Heart right ventricle (tissue), 16 donors: ENCODE measurements at places on chromosomes 7 and 10. TPM values are rescaled to one million over a fixed set of nuclear protein-coding genes. Genes with fewer than 3 reads are reported as not detected.

FGL2 gene
- 9.1 TPM for total RNA-seq

- no peak for DNase-seq
Measured at GRCh38 chr10:101319241-101319915, 34.6 kb upstream of the BTRC start.

GTF2I gene
- 109 TPM for total RNA-seq

- DNase-seq = no peak
Measured at GRCh38 chr7:151307536-151307935, 34.1 kb upstream of the NUB1 start.

GRCh38 chr10:297567-297966, 162.3 kb downstream of the ZMYND11 start:
- no peak for DNase-seq

C1QL3 gene
- not detected for total RNA-seq

DNA sequence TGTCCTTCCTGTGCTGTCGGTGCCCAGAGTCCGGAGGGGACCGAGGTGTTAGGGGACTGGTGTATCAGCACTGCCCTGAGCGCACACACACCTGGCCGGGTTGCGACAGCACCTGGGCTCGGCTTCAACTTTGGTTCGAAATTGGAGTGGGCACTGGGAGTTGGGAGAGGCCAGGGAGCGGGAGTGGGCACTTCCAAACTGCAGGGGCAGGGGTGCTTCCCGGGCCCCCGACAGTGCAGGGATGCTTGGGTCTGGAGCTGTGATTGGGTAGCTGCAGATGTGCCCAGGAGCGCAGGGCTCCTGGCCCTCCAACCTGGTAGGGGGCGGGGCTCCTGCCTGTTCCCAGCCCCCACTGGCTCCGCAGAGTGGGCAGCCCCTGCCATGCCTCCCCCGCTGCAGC, 7.7 kb downstream of the BBS9 start:
- no peak for DNase-seq

DNA sequence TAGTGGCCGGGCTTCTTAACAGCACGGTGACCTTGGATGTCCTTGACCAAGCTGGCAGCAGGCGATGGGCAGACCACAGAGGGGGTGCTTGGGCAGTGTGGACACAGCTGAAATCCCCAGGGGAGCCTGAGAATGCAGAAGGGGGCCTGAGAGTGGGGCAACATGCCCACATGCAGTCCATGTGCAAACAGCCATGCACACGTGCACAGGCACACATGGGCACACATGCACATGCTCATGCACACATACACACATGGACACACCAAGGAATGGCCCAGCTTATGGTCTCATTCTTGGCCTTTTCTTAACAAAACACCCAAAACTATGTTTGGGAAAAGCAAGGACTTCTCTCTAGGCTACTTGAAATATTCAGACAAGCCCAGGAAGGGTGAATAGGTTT, 483.9 kb upstream of the MKI67 start:
- DNase-seq = no peak

- DNase-seq = peak; percentile 16
Measured at GRCh38 chr7:49346195-49346899, 422.0 kb downstream of the CDC14C start.

ASB10 gene
- total RNA-seq = 17.5 TPM

- DNase-seq = no peak
Measured at GRCh38 chr7:11533229-11533820, 298.7 kb downstream of the THSD7A start.

DNA sequence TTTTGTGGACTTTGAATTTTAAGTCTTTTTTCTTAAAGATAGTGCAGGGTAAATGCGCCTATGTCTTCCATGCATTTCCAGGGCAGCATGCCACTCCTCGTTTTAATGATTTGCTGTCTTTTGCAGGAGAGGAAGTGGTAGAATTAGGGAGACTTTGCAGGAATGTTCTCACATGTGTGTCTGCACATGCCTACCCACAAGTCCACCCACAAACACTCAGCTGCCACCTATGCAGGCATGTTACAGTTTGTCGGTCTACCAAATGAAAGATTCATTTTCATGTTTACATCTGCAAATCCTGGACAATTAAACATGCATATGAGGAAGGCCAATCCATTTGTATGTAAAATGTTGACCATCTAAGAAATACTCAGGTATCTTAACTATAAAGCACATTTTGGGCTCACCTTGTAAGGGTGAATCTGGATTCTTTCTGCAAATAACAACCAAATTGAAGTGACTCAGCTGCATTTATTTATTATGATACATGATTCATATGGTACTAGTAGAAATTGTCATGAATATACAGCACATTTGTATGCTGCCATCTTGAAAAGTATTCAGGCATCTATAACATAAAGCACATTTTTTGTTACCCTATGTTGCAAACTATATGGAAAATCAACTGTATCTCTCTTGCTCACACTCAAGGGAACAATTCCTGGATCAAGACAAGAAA, 4.7 kb upstream of the TEX36 start:
- DNase-seq = no peak

GRCh38 chr7:118184565-118184940, 589 bp downstream of the LSM8 start:
- no peak for DNase-seq

- DNase-seq = no peak
Measured at GRCh38 chr10:51852297-51852696, 152.9 kb upstream of the CSTF2T start.

DNA sequence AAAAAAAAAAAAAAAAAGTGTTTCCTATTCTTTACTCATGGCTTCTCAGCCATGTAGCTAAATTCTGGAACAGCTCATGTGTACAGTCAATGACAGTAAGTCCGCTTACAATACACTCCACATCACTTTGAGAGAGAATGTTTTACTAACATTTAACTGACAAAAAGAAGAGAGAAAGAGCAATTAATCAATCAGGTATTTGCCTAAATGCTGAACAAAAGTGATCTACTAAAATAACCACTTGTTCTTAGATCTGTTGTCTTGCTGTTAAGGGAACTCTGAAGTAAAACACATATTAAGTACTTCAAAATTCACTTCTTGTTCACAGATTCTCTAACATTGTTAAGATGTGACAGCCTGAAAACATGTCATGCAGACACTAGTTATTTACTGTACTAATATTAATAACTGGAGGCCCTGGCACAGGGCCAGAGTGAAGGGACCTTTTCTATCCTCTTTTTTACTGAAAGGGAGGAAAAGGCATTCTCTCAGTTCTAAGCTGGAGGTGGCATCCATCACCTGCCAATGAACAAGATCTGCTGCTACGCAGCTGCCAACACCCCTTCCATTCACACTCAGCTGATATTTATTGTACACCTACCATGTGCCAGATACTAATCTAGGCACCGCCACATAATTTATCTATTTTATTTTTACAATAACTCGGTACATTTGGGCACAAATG, 72.6 kb downstream of the AHR start:
- no peak for DNase-seq

- DNase-seq = no peak
Measured at GRCh38 chr10:77537071-77537470, 100.5 kb downstream of the KCNMA1 start.

DNA sequence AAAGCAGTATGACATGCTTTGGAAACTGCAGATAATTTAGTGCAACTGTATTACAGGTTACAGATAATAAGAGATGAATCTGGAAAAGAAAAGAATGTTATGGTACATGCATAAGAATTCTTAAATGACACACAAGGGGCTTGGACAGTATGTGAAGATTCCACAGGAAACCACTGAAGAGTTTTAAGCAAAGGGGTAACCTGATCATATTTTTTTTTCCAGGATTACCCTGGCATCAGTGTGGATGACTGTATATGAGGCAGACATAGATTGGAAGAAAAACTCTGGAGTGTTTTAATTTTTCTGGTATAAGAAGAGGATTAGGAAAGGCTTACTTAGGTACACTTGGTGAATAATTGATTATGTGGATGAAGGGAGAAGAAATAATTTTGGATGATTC, 8.1 kb downstream of the TFPI2 start:
- no peak for DNase-seq

GRCh38 chr10:74035303-74035702, 37.4 kb downstream of the VCL start:
- no peak for DNase-seq

DNA sequence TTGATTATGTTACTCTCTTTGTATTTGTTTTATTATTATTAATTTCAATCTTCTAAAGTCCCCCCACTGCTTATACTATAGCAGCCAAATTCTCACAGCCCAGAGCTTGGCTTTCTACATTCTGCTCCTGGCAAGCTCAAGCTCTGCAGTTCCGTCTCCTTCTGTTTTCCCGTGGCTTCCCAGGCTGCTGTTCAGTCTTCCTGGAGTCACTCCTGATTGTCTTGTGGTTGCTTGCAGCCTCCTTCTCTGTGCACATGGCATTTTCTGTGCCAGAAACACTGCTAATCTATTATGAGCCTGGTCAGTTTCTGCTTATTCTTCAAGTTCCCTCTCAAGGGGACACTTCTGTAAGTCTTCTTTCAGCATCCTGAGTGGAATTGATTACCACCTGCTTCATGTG, 533.7 kb upstream of the IGFBP3 start:
- no peak for DNase-seq

OR2A14 gene
- total RNA-seq = not detected

BTAF1 gene
- 14.0 TPM for total RNA-seq

GRCh38 chr7:157500171-157500960, 163.6 kb downstream of the DNAJB6 start:
- no peak for DNase-seq

DNA sequence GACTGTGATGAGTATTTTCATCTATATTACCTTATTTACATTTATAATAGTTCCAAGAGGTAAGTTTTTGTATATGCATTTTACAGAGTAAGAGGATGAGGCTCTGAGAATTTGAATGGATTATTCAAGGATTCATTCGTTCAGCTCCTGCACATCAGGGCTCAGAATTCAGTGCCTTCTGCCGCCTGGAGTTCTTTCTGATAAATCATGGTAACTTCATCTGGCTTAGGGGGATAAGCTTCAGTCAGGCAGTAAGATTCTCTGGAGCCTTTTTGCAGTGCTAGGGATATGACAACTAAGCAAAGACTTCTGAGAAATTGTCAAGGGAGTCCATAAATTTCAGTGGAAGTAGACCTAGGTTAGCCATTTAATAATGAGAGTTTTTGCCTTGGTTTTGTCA, 668.6 kb downstream of the NRG3 start:
- DNase-seq = no peak

- DNase-seq = no peak
Measured at GRCh38 chr10:125154529-125154928, 5.8 kb downstream of the CTBP2 start.

NRCAM gene
- 0.48 TPM for total RNA-seq

GRCh38 chr10:59508296-59508695, 145.9 kb upstream of the FAM13C start:
- DNase-seq = no peak

DNA sequence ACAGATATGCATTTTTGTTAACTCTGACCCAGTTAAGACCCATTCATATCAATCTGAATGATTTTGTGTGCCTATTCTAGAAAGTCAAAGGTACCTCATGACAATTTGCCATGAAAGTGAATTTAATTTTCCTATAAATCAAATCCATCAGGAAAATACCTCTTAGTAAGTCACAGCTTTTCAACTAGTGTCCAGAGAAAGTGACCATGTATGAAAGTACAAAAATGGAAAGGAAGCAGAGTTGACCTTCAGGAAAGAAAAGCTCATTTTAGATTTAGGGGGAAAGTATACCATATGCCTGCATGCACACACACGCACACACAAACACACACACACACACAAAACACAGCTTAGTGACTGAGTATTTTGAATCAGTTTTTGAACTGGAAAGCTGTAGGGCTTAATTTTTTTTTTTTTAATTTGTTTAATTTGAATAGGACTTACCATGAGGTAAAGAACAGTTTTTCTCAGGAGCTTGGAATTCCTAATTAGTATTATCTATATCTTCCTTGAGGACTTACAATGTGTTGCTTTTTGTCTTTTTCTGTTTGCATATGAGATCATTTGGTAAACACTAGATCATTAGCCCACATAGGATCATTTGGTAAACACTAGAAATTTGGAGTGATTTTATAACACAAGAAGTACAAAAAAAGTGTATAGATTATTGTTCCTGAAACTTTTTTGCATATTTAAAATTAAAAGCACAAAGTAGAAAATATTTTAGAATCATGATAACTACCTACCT, 61.6 kb downstream of the ZNF277 start:
- DNase-seq = no peak

- DNase-seq = no peak
Measured at GRCh38 chr7:68787566-68787965, 810.7 kb upstream of the AUTS2 start.

DNA sequence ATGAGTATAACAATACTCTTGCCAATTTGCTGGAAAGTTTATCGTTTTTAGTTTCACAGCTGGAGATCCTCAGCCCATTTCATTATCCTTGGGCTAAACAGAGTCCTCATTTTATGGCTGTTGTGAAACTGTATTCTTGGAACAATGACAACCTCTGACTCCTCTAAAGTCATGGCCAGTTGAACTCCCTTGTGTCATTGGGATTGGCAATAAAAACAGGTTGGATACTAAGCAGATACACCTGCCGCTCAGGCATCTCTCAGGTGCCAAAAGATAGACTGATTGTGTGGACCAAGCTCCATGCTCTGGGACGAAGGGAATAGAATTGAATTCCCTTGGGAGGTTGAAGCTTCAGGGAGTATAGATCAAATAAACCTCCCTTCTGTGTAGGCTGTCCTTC, 182.2 kb downstream of the WDR11 start:
- DNase-seq = no peak

DNA sequence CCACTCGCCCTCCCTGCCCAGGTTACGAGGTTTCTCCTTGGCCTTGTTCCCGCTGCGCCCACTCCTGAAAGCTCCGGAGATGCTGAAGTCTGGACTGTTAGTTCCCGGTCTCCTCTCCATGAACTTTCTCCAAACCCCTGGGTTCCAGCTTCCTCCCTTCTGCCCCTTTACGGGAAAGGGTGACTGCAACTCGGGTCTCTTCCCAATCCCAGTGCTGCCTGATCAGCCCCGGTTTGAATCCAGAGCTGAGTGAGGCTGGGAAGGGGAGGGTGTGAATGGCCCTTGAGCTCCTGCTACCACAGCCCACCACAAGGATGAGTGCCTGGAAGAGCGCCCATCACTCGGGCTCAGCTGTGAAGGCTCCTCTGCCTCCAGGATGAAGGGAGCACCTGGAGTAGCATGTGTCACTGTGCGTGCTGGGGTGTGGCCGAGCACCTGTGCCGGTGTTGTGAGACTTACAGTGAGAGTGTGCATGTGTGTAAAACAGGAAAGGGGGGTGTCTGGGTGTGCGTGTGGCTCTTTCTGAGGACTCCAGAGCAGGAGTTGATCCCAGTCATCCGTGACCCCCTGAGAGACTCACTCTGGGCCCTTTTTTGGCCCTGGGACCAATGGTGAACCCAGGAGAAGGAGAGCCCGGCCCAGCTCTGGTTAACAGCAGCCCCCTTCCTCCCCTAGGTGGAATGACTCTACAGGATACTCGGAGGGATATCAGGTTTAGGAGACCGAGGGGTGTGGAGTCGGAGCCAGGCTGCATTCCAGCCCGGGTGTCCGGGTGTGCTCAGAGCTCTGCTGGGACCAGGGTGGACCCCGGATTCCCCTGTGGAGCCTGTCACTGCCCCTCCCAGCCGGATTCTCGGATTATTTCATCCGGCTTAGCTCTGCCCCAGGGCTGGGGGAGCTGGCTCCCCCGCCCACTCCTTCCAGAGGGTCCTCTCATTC, 1.1 kb upstream of the ZNF467 start:
- DNase-seq = no peak

- DNase-seq = no peak
Measured at GRCh38 chr7:69377191-69377590, 221.1 kb upstream of the AUTS2 start.

- DNase-seq = no peak
Measured at GRCh38 chr7:135920478-135920877, 56.7 kb downstream of the MTPN start.
